HuH-7 (cell line): ENCODE measurements at places on chromosomes 16 and 17.

DNA sequence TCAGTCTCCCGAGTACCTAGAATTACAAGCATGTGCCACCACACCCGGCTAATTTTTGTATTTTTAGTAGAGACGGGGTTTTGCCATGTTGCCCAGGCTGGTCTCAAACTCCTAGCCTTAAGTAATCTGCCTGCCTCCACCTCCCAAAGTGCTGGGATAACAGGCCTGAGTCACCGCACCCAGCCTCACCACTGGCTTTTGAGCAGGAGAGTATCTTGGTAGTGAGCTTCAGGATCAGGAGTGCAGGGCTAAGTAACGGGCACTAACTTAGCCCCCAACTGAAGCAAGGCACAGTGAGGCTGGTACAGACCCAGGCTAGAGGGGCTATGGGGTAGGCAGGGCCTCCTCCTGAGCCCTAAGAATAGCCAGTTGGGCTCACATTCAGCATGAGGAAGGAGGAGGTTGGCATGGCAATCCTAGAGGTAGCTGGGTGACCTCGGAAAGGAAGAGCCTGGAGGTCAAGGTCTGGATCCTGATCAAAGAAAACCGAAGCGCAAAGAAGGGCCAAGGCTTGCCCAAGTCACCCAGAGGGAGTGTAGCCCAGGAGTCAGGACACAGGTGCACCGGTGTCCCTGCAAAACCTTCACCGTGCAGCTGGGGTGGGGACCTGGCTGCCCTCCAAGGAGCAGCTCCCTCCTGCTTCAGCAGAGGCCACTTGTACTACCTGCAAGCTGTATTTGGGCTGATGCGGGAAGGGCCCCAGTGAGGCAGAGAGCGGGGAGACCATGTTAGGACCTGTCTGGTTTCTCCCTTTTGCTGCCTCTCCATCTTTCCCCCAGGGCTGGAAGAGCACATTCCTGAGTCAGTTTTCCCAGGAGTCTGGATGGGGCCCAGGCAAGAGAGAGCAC, 1.3 kb upstream of the ADGRG5 start:
- DNase-seq: no peak

DNA sequence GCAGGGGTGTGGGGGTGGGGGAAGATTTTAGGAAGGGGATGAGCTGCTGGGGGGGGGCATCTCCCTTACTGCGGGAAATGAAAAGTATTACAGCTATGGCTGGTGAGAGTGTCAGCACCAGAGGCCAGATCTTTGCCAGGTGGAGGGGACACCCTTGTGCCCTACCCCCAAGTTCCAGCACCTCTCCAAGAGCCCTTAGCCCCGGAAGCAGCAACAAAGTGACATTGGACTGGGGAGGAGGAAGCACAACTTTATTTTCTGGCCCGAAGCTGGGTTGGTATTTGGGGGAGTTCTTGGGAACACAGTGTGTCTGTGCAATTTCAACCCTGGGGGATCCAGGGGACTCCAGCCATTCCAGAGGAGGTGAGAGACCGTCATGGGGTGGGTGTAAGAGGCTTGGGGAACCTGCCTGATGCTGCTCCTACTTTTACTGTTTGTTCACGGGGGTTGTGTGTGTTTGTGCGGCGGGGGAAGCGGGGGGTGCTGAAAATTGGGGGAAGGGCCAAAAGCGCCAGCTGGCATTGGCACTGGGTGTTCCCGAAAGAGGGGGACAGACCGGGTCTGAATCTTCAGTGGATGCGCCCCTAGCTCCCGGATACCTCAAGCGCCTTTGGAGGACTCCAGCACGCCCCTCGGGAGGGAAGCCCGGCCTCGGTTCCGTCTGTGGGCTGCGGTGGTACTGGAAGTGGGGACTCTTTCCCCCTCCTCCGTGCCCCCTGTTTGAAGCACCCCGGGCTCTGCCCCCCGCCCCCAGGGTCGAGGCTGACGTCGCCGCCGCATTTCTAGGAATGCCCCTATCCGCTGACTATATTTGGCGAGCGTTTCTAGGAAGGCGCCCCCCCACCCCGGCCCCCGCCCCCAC, 230.3 kb downstream of the MRTFB start:
- no peak for DNase-seq

- DNase-seq: peak; percentile 28
Observed at GRCh38 chr16:5490499-5490898, 392.9 kb upstream of the EEF2KMT start.

- no peak for DNase-seq
Observed at GRCh38 chr16:22075043-22075757, 17.1 kb upstream of the VWA3A start.

DNA sequence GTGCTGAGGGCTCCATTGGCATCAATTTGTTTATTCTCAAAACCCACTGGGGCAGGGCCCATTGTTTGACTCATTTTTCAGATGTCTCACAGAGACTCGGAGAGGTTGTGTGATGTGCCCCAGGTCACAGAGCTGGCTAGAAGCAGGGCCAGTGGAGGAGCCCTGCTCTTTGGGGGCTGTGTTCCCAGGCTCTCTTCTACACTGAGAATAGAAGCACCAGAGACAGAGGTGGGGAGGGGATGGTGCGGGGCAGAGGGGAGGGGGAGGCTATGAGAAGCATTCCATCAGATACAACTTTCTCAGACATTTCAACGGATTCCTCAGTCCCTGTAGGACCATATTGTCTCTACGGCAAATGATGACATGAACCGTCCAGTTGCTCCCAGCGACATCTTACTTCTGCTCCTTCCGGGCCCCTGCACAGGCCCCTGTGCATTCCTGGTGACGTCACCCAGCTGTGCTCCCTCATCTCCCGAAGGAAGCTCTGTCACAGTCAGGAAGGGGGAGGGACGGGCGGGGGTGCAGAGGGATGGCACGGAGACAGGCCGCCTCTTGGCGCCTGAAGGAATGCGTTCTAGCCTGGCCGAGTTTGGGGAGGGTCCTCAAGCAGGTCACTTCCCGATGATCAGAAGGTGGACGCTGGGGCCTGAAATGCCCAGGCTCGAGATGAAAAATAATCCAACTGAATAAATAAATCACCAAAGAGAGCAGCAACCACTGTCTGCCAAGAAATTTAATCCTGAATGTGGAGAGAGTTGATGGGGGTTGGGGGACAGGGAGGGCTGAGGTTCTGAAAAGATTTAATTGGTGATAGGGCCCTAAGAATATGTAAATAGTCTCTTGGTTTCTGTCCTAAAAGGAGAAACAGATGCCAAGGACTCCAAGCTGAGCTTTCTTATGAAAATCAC, 114.1 kb downstream of the NOG start:
- no peak for DNase-seq

- peak; percentile 90 for DNase-seq
Observed at GRCh38 chr17:73429440-73430164, 117.8 kb upstream of the CDC42EP4 start.

DNA sequence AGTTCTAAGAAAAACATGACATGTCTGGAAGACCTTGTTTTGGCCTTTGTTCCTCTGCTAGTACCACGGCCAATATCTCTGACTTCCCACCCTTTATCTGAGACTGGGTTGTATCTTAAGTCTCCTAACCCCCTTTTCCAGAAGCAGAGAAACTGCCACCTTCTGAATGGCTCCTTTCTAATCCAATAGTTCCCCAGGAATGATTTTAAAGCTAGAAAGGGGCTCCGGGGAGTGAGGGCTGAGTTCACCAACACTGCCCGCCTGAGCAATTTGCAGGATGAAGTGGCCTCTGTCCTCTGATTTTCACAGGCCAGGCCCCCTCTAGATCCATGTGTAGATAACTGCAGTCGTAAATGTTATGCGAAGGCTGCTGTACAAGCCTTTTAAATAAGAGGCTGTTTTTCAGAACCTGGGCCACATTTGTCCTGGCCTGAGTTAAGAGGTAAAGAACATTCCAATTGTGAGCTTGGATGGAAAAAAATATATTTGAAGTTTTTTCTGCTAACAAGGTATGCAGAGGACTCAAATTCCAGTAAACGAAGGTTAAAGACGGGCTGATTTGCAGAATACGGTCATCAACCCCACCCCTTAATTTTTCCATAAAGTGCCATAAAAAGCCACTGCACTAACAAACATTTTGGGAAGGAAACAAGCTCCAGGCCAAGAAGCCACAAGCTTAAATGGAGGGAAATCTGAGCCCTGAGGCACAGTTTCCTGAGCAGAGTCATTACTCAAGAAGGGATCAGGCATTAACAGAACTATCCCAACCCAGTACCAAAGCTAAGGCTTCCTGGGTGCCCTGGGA, 117.0 kb upstream of the MAF start:
- DNase-seq: no peak

DNA sequence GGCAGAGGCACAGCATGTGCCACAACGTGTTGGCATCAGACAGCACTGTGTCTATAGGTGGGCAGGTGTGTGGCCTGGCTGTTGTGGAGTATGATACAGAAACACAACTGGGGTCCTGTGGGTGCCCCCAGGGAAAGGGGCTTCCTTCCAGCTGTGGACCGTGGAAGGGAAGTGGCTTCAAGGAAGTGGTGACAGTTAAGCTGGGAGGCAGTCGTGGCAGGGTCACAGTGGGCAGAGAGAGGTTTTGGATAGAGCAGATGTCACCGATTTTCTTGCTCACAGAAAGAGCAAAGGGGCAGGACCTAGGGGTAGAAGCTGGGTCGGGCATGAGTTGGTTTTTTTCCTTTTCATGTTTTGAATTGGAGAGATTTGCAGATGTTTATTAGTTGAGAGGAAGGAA, 11.2 kb upstream of the ORAI3 start:
- DNase-seq: no peak

- DNase-seq: no peak
Observed at GRCh38 chr16:57759541-57760356, 24.2 kb downstream of the KATNB1 start.

GRCh38 chr16:30068750-30069610, 3.4 kb downstream of the ALDOA start:
- DNase-seq: no peak

DNA sequence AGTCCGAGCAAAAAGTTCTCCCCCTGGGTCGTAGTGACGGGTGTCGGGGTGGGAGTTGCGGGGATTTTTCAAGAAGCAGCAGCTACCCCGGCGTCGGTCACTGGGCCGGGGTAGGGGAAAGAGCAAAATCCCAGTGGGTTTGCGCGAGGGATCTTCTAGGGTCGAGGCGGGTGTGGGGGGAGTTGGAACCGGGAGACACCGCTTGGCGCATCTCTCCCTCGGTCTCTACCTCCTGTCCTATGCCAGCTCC, 2.3 kb upstream of the UBTF start:
- DNase-seq: peak; percentile 63

DNA sequence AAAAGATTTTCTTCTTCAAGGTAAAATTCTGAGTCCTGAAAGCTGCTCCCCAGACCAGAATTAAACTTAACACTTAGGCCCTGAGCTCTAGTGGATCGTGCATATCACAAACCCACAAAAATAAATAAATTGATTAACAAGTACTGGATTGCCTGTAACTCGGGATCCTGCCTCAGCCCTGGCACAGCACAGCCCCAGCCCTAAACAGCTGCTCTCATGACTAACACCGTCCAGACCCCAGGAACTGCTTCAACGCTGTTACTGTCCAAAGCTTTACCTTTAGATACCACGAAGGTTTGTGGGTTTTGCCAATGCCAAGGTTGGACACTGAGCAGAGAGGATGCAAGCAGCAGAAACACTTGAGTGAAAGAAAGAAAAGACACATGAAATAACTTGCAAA, 172.5 kb downstream of the COPRS start:
- no peak for DNase-seq

DNA sequence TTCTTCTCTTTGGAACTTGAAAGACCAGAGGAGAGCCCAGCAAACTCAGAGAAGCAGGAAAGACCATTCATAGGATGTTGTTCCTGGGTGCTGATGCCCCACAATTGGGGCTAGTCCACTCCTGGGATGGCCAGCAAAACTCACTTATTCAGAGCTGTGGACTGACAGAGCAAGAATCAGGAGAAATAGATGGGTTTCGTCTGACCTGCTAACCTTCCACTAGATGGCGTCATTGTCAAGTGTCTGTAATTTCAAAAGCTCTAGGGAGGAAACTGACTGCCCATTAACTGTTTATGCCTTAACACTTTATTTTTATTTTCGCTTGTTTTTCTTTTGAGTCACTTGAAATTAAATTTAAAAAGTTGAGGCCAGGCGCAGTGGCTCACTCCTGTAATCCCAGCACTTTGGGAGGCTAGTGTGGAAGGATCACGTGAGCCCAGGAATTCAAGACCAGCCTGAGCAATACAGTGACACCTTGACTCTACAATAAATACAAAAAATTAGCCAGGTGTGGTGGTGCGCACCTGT, 28.7 kb upstream of the MILR1 start:
- peak; percentile 71 for DNase-seq

DNA sequence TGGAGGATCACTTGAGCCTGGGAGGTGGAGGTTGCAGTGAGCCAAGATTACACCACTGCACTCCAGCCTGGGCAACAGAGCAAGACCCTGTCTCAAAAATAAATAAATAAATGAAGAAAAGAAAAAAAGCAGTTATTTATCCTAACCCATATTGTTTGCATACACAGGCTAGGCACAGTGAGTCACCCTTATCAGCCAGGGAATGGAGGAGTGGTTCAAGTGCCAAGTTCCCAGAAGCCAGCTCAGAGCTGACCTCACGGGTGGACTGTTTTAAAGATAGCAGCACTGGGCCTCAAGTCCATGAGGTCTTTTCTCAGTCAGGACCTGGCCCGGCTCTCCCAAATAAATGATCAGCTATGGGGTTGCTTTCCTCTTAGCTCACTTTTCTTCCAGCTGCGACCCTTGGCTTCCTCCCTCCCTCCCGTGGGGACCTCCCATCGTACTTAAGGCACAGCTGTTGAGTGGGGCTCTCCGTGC, 22.6 kb upstream of the MGAT5B start:
- no peak for DNase-seq

DNA sequence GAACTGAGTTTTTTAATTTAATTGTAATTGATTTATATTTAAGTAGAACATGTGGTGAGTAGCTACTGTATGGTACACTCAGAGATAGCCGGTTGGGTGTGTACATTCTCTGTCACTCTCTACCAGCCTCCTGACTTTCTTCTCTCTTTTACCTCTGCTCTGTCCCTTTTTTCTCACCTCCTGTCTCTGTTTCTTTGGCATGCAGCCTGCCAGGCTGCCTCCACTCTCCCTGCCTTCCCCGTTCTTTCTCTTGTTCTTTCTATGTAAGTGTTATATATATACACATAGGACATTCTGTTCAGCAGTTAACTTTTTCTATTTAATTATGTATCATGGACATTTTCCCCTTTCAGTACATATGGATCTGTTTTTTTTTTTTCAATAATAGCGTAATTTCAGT, 50.8 kb downstream of the MRTFB start:
- DNase-seq: no peak

- no peak for DNase-seq
Observed at GRCh38 chr16:82965808-82966207, 339.0 kb downstream of the CDH13 start.

- DNase-seq: no peak
Observed at GRCh38 chr16:56336071-56336688, 89.2 kb downstream of the AMFR start.
